Nephron progenitor cell (in vitro differentiated cells): ENCODE measurements at places on chromosomes 4 and X.

DNA sequence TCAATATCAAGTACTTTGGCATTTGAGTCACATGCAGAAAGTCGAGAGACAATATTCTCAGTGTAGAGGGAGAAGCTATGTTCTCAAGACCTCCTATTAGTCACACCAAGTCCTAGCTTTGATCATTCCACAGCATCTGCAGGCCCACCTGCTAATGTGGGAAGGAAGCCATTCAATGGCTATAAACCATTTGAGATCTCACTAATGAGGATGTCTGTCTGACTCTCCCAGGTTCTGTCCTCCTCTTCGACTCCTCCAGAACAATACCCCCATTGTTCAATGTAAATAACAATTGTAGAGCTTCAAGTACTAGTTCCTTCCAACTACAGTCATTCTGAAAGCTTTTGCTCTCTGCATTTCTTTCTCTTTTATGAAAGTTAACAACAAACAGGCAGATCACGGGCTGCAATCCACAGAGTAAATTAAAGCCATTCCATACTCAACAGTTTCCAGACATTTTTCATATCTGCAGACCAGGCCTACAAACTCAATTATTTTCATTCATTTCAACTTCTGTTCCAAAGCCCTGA, 140.2 kb upstream of the EDNRA start:
- no peak for DNase-seq

DNA sequence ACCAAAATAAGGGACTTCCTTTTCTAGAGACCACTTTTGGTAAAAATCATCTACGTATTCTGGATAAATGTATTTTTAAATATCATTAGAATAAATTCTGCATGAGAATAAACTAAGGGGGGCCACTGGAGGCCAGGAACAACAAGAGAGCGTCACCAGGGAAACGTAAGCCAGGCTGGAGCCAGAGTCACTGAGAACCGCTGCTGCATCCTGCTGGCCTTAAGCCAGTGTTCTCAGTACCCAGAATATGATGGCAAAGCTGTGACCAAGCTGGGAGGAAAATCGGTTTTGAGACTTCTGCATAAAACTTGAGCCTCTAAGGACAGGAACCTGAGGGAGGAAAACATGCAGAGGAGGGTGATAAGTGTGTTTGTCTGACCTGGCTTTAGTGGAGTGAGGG, 63.0 kb upstream of the FAM9A start:
- DNase-seq: peak; percentile 3

DNA sequence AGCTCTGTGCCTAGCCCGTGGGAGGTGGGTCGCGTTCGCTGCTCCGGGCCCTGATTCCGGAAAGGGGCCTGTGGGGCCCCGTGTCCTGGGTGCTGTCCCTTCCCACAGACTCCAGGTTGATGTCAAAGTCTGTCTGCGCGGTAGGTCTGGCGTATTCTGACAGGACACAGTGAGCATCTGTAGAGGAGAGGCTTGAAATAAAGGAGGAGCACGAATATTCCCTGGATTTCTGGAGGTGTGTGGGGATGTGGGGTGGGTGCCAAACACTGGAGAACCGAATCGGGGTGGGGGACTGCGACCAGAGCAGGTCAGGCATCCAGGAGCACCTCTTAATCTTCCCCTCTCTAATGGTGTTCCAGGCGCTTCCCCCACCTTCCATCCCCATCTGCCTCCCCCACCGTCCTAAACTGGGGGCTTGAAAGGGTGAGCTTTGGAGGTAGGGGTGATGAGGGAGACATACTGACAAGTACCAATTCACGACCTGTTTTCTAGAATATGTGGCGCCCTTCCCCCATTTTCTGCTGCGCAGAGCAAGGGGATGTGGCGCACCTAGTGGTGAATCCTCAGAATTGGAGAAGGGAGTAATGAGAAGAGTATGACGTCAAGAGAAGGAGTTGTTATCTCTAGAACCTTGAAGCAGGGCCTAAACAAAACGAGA, 877 bp downstream of the GPRASP1 start:
- peak; percentile 19 for DNase-seq

GRCh38 chr4:119209077-119209476, 3.4 kb upstream of the USP53 start:
- no peak for DNase-seq

DNA sequence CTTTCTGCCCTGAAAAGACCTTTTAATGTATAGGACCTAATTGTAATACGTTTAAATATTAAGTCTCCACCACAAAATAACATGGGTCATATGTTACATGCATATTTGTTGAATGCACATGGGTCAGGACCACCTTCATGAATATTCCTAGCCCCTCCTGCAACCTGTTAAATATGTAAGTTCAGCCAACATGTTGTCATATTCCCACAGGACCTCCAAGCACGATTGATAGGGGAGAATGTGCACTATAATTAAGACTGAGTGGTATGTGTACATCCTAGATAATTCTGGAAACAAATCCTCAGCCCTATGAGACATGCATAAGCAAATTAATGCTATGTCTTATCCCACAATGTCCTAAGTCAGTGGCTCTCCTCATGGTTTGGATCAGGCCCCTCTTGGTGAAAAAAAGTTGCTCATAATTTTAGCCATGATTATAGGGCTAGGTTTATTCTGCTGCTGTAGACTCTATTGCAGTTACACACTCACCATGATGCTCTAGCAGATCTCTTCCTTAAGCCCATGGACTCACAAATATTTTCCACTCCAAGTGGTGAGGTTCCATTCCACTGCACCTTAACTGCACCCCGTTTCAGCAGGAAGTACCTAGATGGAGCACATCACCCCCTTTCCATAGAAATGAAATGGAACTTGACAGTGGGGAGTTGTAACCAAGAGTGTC, 10.2 kb downstream of the TIGD2 start:
- DNase-seq: no peak

- DNase-seq: no peak
These were observed 69.7 kb downstream of the ZFYVE28 start for GRCh38 chr4:2348786-2349185.

DNA sequence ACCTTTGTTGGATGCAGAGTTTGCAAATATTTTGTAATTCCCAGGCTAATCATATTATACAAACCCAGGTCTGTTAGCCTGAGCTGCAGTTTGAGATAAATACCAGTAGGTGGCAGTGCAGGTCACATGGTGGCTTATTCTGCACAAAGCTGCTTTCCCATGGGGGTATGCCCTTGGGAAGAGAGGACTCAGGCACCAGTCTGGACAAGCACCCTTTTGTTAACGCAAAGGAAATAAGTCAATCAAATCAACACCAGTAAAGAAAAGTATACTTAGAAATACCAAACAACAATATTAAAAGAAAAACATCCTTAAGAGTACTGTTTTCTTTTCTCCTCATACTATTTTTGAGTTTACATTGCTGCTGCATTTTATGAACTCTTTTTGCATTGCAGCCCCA, 389.0 kb upstream of the ZFP42 start:
- DNase-seq: peak; percentile 44

DNA sequence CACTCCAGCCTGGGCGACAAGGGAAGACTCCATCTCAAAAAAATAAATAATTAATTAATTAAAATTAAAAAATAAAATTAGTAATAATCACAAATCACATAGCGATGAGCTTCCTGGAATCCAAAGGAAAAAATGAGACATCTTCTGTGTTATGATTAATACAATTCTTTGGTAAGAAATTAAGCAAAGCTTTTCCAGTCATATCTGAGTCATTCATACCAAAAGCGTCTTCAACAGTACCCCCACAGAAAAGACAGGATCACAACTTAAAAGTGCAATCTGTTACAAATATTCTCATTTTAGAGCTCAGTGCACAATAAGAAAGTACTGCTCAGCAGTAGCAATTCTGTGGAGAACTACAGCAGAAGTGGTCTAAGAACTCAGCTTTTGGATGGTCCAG, 168.5 kb upstream of the MXRA5 start:
- no peak for DNase-seq

GRCh38 chr4:184460499-184461285, 13.7 kb downstream of the IRF2 start:
- DNase-seq: no peak

GRCh38 chr4:66852843-66853242, 692.5 kb downstream of the CENPC start:
- no peak for DNase-seq

DNA sequence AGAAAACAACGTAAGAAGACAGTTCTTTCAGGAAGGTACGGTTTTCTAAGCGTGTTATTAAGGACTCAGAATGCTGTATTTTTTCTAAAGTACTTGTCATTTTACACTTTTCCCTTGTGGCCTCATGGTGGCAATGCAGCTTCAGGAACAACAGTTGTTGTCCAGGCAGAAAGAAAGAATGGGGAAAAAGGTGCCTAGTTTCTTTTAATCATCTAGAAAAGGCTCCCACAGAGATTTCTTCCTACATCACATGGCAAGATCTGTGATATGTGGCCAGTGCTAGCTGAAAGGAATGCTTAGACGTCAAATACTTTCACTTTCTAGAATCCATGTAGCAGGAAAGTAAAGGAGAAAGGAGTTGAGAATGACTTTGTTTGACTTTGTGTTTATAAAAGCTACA, 49.0 kb upstream of the TRAM1L1 start:
- DNase-seq: peak; percentile 36

DNA sequence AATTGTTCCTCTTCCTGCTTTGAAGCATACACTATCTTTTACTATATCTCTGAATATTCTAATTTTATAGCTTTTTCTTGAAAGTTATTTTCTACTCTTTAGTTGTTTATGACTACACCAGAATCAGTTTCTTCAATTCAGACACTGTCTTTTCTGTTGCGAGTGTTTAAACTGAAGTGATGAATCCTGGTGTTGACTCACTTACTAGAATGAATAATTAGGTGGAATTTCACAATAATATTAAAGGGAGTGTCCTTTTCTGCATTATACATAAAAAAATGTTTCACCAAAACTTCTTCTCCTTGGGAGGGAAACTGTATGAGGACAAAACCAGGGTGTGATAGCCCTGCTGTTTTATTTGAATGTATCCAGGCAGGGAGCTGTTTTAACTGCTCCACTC, 1383.1 kb downstream of the C4orf33 start:
- DNase-seq: no peak

GRCh38 chr4:1356181-1356998, 9.4 kb downstream of the UVSSA start:
- peak; percentile 81 for DNase-seq
